Endothelial cell of umbilical vein (primary cell): ENCODE measurements at places on chromosomes 6 and 20.

DNA sequence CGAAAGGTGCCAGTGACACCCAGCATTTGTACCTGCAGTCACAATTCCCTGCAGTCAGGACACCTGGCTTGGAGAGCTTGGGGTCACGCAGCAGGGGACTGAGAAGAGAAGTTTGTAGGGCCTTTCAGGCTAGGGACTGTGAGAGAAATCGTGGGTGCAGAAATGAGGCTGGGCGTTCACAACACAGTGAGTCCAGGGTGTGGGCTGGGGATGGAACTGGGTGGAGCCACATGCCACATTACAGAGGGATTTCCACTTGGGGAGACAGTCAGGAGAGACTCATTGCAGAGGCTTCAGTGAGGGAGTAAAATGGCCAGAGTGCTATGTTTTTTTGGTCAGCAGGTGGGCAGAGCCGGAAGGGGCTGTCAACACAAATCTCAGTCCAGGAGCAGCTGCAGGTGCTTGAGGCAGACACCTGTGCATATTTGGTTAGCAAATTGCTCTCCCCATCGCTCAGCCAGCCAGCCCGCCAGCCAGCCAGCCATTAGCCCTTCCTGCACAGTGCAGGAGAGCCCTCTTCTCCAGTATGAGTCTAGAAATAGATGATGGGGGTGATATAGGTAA is 7.4 kb downstream of the ITPR3 start:
- no peak for DNase-seq

- DNase-seq, result no peak
These were observed 151.5 kb downstream of the CFAP61 start for GRCh38 chr20:20203784-20204183.

DNA sequence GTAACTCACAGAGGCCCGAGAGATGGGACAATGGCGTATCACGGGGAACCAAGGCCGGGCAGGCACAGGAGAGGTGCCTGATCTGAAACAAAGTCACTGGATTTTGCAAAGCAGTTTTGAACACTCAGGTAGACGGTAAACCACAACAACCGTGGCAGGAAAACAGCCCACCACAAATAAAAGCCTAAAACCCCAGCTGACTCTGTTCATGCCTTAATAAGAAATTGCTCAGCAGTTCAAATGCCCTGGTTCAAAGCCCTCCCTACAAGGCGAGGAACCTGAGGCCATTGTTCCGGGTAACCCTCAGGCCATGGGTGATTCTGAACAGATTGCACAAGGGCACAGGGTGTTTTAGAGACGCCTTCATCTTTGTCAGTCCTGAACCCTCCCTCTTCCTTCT is 114.2 kb downstream of the MAP3K7 start:
- DNase-seq, result no peak

DNA sequence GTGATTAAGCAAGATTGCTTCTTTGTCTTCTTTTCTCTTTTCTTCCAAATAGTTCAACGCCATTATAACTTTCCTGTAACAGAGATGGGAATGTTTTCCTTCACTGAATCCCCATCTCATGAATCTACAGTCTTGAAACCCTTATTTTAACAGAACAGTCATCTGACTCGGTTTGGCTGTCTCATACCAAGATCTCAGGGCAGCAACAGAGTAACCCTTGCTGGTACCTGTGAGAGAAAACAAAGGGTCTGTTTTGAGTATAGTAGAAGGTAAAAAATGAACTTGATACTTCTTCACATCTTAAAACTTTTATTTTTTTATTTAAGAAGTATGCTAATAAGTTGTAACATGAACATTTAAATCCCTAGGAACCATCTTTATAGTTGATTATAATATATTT is 19.6 kb upstream of the DSE start:
- DNase-seq, result no peak

- no peak for DNase-seq
These were observed 88.9 kb upstream of the MRPS10 start for GRCh38 chr6:42306439-42307140.

DNA sequence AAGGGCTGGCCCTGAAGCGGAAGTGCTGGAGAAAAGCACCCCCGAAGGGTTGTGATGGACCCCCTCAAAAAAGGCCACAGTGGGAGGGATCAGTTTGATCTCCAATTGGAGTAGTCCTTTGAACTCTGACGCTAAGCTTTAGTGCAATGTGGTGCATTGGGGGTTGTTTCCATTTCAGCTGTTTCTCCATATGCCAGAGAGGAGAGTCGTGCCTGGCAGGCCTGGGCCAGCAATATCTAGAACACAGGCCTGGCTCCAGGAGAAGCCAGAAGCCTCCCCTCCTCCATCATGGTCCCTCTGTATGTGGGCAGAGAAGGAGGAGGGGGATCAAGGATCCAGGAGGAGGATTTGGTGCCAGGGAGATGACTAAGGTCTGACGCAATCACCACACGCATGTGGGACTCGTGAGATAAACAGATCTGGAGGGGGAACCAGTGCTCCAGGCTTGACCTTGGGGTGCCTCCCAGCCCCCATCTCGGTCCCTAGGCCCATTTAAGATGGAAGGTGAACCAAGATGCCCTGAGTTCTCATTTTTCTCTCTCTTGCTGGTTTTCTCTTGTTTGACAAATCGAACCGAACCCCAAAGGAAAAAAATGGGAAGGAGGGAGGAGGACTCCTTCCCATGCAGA is 517.4 kb upstream of the JARID2 start:
- DNase-seq, result no peak

GRCh38 chr6:137191236-137191635 is 17.8 kb upstream of the IL22RA2 start:
- DNase-seq, result no peak

DNA sequence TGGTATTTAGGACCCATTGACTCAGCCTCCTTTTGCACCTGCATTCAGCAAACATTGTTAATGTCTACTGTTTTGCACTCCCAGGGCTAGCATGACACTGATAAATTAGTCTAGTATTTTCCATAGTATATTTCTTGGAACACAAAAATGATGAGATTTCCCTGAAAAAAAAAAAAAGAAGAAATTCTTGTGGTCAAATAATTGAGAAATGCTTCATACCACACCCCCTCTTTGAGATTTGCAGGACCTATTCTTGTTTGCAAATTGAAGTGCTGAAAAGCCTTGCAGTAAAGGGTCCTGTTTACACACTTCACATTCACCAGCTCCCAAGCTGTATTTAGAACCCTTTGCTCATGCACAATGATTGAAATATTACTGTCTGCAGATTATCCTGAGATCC is 36.3 kb upstream of the CLIC5 start:
- DNase-seq, result no peak

DNA sequence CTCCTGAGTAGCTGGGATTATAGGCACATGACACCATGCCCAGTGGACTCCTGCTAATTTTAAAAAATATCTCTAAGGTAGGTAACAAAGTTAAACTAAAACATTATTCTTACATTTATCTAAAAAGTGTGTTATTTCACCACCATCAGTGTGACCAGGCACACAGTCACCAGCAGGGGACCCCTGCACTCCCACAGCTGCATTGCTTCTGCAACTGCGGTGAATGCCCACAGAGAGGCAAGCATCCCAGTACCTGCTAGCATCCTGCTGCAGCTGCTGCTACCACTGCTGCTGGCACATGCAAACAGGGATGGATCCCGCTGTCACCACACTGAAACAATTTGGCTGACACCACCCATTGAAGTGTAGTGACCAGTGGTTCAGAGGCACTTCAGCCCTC is 21.9 kb upstream of the EPB41L2 start:
- no peak for DNase-seq

DNA sequence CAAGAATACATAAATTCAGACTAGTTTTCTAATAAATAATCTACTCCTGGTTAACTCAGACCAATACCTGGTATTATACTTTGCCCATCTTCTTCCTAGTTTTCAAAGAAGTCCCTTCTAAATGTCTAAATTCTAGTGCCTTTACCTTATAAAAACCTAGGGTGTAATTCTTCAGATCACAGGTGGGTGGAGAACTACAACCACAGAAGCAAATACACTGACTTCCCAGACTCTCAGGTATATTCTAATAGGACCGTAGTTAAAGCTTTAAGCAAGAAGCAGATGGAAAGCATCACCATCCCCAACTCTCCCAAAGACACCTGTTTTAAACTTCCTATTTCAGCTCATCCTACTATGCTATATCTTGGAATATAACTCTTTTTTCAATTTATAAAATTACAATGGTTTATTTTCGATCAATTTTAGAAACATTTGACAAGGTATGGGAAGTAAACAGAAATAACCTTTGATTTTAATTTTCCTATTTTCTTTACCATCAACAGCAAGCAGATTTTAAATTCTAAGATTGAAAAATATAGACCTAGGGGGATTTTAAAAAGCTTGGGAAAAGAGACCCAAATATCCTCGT is 15.8 kb downstream of the MAN1A1 start:
- DNase-seq, result no peak

DNA sequence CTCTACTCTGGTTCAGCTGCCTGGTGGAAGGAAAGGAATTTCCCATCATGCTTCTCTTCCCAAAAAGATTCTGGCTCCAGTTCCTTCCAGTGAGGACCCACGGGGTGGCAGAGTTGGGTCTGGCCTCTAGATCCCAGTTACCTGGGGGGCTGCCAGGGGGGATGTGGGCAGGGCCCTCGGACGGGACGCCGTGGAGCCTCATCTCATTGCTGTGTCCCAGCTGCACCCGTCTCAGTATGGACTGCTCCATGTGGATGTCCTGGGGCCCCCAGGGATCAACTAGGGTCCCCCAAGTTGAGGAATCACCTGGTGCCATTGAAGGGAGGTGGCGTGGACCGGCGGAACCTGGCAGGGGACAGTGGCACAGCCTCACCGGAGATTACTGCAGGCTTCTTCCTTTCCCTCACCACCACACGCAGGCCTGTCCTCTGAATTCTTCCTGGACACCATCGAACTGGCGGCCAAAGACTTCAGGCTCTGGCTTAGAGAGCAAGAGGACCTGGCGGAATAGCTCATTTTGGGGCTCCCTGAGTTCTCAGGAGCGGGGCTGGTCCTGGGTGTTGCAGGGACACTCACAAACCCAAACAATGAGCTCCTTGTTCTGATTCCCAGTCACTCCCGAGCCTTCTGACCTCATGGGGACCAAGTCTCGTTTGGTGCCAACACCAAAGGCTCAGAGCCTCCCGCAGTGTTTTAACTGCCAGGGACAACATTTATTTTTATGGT is 8.5 kb downstream of the ZBP1 start:
- DNase-seq, result no peak

- no peak for DNase-seq
These were observed 140.8 kb upstream of the INSM1 start for GRCh38 chr20:20227013-20227571.

DNA sequence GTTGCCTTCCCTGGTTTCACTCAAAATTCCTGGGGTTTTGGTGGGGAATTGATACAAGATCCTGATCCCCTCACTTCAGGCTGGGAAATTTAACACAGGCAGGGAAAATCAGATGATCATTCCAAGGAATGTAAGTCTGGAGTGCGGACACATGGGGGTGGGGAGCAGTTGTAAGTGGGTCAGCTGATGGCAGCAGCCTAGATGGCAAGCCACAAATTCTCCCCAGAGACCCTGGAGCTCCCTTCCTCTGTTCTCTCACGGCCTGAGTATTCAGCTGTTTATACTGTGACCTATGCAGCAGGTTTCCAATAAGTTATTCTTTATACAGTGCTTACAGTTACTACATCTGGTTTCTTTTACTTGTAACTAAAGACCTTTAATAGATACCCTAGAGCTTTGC is 144.9 kb downstream of the SH3BGRL2 start:
- DNase-seq, result no peak

DNA sequence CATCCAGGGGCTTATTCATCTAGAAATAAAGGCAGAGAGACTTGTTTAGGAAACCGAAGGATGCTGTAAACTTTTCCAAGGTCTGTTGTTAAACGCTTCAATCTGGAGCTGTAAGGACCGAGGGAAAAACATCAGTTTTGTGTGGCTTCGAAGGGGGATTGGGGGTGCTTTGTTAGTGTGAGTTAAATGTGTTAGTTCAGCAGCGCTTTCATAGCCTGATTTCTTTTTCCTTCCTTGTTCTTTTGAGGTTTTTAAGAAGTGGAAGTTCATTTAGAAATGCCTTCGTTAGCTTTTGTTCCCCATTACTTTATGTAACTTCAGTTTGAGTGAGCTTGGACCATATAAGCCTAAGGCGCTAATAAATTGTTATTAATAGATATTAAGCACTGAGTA is 1.5 kb downstream of the ANKS1A start:
- DNase-seq, result no peak

- DNase-seq, result no peak
These were observed 617.6 kb downstream of the COL12A1 start for GRCh38 chr6:74588094-74588832.

DNA sequence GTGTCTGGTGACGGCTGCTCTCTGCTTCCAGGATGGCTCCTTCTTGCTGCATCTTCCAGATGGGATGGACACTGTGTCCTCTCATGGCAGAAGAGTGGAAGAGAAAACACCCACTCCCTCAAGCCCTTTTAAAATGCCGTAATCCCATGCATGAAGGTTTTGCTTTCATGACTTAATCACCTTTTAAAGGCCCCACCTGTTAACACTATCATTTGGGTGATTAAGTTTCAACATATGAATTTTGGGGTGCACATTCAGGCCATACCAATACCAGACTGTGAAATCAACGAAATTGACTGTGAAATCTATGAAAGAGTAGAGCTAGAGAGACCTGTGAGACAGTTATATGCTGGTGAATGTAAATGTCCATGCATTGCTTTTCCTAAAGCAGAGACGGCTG is 374.3 kb upstream of the CHD6 start:
- no peak for DNase-seq

GRCh38 chr20:36532822-36533221 is 8.5 kb upstream of the MYL9 start:
- no peak for DNase-seq

GRCh38 chr20:36307412-36308325 is 1.5 kb downstream of the DLGAP4 start:
- no peak for DNase-seq

DNA sequence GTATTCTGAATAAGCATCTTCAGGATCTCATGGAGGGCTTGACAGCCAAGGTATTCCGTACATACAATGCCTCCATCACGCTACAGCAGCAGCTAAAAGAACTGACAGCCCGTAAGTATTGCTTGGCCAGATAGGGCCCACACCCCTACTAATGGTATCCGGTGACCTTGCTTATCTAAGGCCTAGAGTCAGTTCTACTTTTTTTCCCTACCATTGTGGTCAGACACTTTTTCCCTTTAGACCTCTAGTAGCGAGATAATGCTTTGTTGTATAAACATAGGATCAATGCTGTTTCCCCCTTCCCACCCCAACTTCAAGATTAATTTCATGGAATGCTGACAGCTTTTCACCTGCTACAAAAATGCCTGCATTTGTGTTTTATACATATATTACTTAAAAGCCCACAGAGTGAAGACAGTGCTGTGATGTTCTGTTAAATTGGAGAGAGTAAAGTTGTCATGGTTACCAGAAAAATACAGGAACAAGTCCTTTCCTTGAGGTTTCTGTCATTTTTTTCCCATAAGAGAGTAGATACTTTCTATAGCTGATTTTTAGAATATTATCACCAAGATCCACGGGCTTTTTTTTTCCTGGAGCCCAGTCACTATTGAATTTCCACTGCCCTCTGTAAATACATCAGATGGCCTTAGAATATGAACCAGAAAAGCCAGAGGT is 20.9 kb upstream of the PLCG1 start:
- DNase-seq, result no peak
